ENCODE measurements at places on chromosomes 7 and 10.

DNA sequence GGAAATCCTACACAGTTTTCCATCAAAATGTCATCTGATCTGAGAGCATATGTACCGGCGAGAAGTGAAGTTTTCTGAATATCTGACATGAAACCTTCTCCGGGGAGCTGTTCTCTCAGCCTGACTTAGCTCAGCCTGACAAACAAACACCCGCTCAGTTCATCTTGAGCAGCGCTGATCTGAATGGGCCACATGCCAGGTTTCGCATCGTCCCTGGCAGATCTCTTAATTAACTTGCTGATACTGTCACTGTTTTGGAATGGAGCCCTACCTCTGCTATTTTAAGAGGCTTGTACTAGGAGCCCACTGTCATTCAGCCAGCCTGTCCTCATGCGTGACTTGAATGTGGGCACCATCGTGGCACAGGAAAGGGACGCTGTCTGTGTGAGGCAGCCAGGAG, 109.2 kb downstream of the STRA8 start:
- no peak for DNase-seq

- DNase-seq, result no peak
Measured at GRCh38 chr7:149713731-149714068, 59.7 kb downstream of the ZNF467 start.

- DNase-seq, result no peak
Measured at GRCh38 chr10:71963351-71964097, 671 bp upstream of the CHST3 start.

DNA sequence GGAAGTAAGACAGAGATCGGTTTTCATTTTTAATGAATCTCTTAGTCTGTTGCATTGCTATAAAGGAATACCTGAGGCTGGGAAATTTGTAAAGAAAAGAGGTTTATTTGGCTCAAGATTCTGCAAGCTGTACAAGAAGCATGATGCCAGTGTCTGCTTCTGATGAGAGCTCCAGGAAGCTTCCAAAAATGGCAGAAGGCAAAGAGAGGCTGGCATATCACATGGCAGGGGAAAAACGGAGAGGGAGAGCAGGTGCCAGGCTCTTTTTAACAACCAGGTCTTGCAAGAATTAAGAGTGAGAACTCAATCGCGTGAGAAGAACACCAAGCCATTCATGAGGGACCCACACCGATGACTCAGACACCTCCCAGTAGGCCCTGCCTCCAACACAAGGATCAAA, 125.0 kb upstream of the THSD7A start:
- no peak for DNase-seq

- DNase-seq, result no peak
Measured at GRCh38 chr7:153389261-153389660, 629.7 kb downstream of the ACTR3B start.

- no peak for DNase-seq
Measured at GRCh38 chr10:108230478-108231170, 1066.1 kb upstream of the SORCS1 start.

DNA sequence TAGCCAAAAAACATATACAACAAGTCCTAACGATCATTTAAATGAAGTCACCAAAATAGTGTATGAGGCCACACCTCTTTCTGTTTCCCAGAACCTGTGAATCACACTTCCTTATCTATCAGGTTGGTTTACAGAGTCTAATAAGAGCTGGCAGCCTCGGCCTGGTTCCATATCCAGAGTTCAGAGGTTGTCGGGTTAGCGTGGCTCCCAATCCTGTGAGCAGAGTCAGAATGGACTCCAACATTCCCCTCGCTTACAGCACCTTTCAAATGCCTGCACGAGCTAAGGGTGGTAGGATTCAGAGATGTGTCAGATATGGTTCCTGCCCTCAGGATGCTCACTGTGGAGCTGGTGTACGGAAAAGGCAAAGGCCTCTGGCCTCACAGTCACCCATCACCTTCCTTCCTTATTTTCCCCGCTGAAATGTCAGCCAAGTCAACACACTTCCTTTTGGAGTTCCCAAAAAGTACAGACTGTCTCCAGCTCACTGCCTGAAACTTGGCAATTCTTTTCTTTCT, 6.0 kb downstream of the IL15RA start:
- no peak for DNase-seq

- DNase-seq, result no peak
Measured at GRCh38 chr10:26372513-26373354, 65.4 kb upstream of the APBB1IP start.

GRCh38 chr10:62037166-62037831, 135.8 kb downstream of the ARID5B start:
- DNase-seq, result no peak

- DNase-seq, result no peak
Measured at GRCh38 chr7:122515404-122515803, 183.5 kb downstream of the RNF133 start.

GRCh38 chr7:18941207-18941606, 176.2 kb downstream of the TWIST1 start:
- no peak for DNase-seq

GRCh38 chr7:98869597-98870120, at the start of gene TMEM130:
Gene TMEM130, minus strand, starts transcription at chr7:98870014. Its CDS starts 153 bp downstream, at chr7:98869861.
- no peak for DNase-seq

Measured in AG09309 (cell line).